ENCODE measurements at places on chromosomes 5 and 9.

- no peak for DNase-seq
- no peaks in the 10 kb centered on the region for H3K27me3 ChIP-seq
- H3K27ac ChIP-seq, result peak overlapping the region; percentile 47
- H3K4me3 ChIP-seq, result no peak overlapping the region
- peaks cover 47% of the 10 kb centered on the region for H3K4me1 ChIP-seq
These were observed 36.1 kb upstream of the COL5A1 start for GRCh38 chr9:134605351-134605965.

DNA sequence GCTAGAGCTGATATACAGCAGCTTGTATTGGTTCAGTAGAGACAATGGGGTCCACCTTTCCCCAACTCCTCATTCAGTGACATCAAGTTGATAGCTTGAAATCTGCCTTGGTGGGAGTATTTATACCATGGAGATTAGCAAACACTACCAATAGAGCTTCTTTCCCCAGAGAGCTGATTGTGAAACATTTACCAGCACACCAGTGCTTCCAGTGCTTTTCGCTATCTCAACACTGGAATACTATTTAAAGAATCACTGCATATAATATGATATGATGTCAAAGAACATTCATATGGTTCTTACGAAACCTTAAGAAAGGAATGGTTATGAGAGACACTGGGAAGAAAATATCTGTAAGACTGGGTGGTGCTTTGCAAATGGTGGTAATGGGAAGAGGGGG lies 21.8 kb upstream of the RNF145 start:
- H3K4me1 ChIP-seq, result no peaks in the 10 kb centered on the region
- H3K36me3 ChIP-seq, result no peaks in the 10 kb centered on the region
- peaks cover 25% of the 10 kb centered on the region for H3K27me3 ChIP-seq

DNA sequence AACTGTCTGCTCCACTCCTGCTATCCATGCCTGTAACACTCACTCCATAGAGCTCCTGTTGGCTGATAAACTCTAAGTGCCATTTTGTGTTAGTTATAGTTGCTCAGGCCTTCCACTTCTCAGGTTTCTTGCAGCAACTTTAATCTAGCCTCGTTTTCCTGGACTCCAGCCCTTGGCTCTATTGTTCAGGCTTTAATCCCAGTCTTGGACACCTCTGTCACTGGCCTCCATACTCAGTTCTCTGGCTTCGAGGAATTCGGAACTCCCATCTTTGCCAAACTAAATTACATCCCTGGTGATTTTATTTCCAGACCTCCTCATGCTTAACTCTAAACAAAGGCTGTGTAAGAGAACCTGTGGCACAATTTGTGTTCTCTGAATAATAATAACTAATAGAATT lies 39.8 kb downstream of the EMB start:
- no peak overlapping the region for H3K27ac ChIP-seq
- H3K4me3 ChIP-seq, result no peak overlapping the region
- H3K4me1 ChIP-seq, result no peaks in the 10 kb centered on the region

GRCh38 chr9:95459851-95460517 lies 56.8 kb downstream of the PTCH1 start:
- H3K27ac ChIP-seq, result no peak overlapping the region
- DNase-seq, result no peak
- H3K36me3 ChIP-seq, result peaks cover 35% of the 10 kb centered on the region
- H3K27me3 ChIP-seq, result peaks cover 18% of the 10 kb centered on the region
- peaks cover 62% of the 10 kb centered on the region for H3K4me1 ChIP-seq
- no peak overlapping the region for H3K4me3 ChIP-seq

- peaks cover 43% of the 10 kb centered on the region for H3K4me1 ChIP-seq
- no peak for DNase-seq
- H3K4me3 ChIP-seq, result no peak overlapping the region
- no peak overlapping the region for H3K27ac ChIP-seq
These were observed 576.7 kb upstream of the ZNF462 start for GRCh38 chr9:106286249-106286648.

DNA sequence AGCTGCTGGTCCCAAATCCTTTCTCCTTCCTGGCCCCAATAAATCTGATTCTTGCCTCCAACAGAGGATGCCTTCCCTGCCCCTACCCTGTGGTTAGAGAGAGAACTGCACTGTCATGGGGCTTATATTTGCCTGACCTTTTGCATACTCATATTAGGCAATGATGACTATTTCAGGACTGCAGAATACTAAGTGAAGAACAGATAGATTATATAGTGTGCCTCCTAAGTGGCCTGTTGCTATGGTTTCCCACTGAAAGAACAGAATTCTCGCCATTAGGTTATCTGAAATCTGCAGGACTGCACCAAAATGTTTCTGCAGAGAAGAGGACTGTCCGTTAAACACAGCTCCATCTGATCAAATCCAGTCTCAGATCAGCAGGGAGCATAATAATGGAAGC lies 87.3 kb upstream of the CCNG1 start:
- no peak overlapping the region for H3K27ac ChIP-seq
- DNase-seq, result no peak
- H3K27me3 ChIP-seq, result peaks cover 9% of the 10 kb centered on the region
- H3K4me3 ChIP-seq, result no peak overlapping the region
- H3K36me3 ChIP-seq, result no peaks in the 10 kb centered on the region
- peaks cover 5% of the 10 kb centered on the region for H3K4me1 ChIP-seq

DNA sequence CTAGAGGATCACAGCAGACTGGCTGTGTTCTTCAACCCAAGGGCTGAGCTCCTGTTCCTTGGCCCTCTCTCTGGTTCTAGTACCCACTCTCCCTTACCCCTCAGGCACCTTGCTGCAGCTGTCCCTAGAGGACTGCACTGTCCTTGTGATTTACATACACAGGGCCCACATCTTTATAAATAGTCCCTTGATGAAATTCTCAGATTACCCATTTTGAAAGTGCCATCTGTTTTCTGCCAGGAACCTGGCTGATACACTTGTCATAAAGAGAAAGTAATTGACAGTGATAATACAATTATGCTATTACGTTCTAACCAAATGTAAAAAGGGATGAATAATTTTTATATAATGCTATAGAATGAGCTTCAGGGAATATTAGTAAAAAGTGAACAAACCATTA lies 16.5 kb upstream of the SPARC start:
- no peaks in the 10 kb centered on the region for H3K27me3 ChIP-seq
- H3K4me1 ChIP-seq, result peaks cover 39% of the 10 kb centered on the region
- no peak for DNase-seq
- peak overlapping the region; percentile 90 for H3K27ac ChIP-seq
- no peak overlapping the region for H3K4me3 ChIP-seq
- H3K36me3 ChIP-seq, result no peaks in the 10 kb centered on the region

GRCh38 chr9:121289026-121289771 lies 21.2 kb downstream of the GSN start:
- peak; percentile 71 for DNase-seq
- no peaks in the 10 kb centered on the region for H3K36me3 ChIP-seq
- no peaks in the 10 kb centered on the region for H3K27me3 ChIP-seq
- H3K27ac ChIP-seq, result peak overlapping the region; percentile 92
- peaks cover 51% of the 10 kb centered on the region for H3K4me1 ChIP-seq

DNA sequence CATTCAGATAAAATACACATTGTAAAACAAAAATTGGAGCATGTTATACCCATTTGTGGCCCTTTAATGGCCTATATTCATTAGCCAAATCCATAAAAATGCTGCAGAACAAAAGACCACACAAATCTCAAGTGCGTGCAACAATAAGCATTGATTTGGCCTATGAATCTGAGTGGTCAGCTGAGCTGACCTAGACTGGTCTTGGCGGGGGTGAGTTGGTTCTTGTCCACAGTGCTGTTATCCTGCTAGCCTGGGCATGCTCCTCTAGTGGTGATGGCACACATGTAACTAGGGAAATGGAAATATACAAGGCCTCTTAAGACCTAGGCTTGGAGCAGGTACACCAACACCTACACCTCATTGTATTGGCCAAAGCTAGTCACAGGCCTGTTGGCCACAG lies 122.2 kb upstream of the TBCA start:
- no peak for DNase-seq
- no peaks in the 10 kb centered on the region for H3K27me3 ChIP-seq
- H3K27ac ChIP-seq, result no peak overlapping the region

DNA sequence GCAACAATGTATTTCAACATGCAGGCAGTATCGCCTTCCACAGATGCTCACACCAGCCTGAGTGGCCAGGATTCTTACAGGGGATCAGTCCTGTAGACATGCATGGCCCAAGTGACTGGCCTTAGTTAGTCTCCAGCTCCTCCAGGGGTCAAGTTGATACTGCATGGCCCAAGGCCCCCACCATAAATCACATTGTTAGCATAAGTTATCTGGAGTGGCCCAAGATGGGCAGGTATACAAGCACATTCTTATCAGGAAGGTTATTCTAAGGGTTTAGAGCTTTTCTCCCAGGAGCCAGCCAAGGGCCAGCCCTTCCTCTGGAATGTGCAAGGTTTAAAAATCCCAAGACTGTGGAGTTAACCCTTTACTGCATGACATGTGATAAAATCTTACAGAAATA lies 230.9 kb upstream of the NFIL3 start:
- no peak overlapping the region for H3K4me3 ChIP-seq
- peaks cover 12% of the 10 kb centered on the region for H3K4me1 ChIP-seq
- H3K27ac ChIP-seq, result no peak overlapping the region
- H3K36me3 ChIP-seq, result no peaks in the 10 kb centered on the region

DNA sequence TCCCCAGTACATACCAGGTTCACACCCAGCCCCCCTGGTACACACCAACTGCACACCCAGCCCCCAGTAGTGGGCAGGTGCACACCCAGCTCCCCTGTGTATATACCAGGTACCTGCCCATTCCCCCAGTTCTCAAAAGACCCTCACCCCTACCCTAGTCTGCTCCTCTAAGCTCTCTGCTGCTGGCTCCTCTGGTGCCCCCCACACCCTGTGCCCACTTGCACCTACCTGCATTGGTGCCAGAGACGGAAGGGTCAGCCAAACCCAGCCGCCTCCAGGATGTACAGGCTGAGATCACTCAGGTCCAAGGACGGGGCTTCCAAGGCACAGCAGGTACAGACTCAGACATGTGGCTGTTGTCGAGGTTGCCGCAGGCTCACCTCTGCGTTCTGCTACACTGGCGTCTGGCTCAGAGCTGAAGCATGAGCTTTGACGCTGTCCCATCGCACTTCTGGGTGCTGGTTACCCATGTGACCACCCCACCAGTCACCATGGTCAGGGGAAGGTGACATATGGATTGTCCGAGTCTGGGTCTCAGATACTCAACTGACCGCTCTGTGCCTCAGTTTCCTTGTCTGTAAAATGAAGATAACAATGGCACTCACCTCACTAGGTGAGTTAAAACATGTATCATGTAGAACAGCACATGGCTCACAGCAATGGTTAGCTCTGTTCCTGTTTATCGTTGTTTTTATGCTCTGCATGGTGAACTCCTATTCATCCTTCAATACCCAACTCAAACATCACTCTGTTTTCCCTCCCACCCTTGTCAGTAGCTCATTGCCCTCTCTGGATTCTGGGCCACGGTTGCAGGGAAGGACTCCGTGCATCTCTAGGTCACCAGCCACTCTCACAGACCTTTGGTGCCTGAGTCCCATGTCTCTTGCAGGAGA lies 45.3 kb upstream of the SUSD3 start:
- no peaks in the 10 kb centered on the region for H3K27me3 ChIP-seq
- DNase-seq, result peak; percentile 20
- H3K4me3 ChIP-seq, result no peak overlapping the region
- H3K36me3 ChIP-seq, result peaks cover 21% of the 10 kb centered on the region
- no peak overlapping the region for H3K27ac ChIP-seq

DNA sequence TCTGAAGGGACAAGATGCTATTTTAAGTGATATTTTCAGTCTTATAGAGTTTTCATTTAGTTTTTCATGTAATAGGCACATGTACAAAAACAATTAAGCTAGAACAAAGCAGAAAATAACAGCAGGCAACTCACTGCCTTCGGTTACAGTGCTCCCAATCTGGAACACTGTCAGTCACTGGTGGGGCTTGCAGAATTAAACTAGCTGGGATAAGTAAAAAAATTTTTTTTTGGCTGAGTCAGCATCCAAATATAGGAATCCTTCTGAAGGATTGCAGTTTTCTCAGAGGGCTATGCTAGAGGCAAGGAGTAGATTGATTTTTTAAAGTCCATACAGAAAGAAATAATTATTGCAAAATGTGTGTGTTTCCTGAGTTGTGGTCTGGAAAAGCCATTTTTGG lies 250.2 kb upstream of the RFX3 start:
- no peak for DNase-seq
- no peak overlapping the region for H3K27ac ChIP-seq
- H3K4me1 ChIP-seq, result no peaks in the 10 kb centered on the region
- H3K4me3 ChIP-seq, result no peak overlapping the region
- no peaks in the 10 kb centered on the region for H3K27me3 ChIP-seq
- no peaks in the 10 kb centered on the region for H3K36me3 ChIP-seq

- no peak overlapping the region for H3K4me3 ChIP-seq
- peaks cover 3% of the 10 kb centered on the region for H3K27me3 ChIP-seq
- no peak for DNase-seq
- peaks cover 6% of the 10 kb centered on the region for H3K4me1 ChIP-seq
- H3K36me3 ChIP-seq, result peaks cover 7% of the 10 kb centered on the region
- H3K27ac ChIP-seq, result no peak overlapping the region
These were observed 7.7 kb downstream of the CCNI2 start for GRCh38 chr5:132754947-132755346.

- peaks cover 10% of the 10 kb centered on the region for H3K4me1 ChIP-seq
- no peaks in the 10 kb centered on the region for H3K27me3 ChIP-seq
- no peak overlapping the region for H3K4me3 ChIP-seq
- DNase-seq, result no peak
- no peak overlapping the region for H3K27ac ChIP-seq
- H3K36me3 ChIP-seq, result peaks cover 2% of the 10 kb centered on the region
These were observed 62.5 kb downstream of the EXOSC2 start for GRCh38 chr9:130756037-130756436.

DNA sequence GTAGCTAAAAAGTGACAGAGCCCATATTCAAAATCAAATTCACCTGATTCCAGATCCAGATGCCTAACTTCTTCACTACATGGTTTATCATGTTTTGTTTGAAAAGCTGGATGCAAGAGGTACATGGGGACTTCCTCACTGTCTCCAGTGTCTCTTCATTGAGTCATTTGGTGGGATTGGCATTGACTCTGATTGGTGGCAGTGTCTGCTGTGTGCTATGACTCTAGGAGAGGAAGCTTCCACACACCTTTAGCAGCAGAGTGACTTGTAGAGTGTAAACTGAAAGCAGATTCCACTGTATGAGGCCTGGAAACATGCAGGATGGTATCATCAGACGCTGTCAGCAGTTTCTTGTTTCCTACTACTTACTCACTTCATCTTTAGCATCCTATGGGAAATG lies 250.9 kb upstream of the SEMA6A start:
- no peaks in the 10 kb centered on the region for H3K36me3 ChIP-seq
- no peak overlapping the region for H3K4me3 ChIP-seq
- DNase-seq, result no peak
- H3K4me1 ChIP-seq, result peaks cover 3% of the 10 kb centered on the region
- H3K27me3 ChIP-seq, result no peaks in the 10 kb centered on the region
